ENCODE measurements at places on chromosomes 12 and 14. TPM values are rescaled to one million over a fixed set of nuclear protein-coding genes. Genes with fewer than 3 reads are reported as not detected.

- no peak for DNase-seq
Observed at GRCh38 chr14:26143057-26143456, 454.8 kb downstream of the NOVA1 start.

GRCh38 chr12:52015532-52016041 lies 8.8 kb downstream of the TAMALIN start:
- DNase-seq, result no peak

The LTBP2 gene
- polyA plus RNA-seq, result 37.8 TPM

GRCh38 chr14:76328457-76329137 lies 47.3 kb upstream of the ESRRB start:
- DNase-seq, result no peak

The NEUROD4 gene
- polyA plus RNA-seq, result not detected

DNA sequence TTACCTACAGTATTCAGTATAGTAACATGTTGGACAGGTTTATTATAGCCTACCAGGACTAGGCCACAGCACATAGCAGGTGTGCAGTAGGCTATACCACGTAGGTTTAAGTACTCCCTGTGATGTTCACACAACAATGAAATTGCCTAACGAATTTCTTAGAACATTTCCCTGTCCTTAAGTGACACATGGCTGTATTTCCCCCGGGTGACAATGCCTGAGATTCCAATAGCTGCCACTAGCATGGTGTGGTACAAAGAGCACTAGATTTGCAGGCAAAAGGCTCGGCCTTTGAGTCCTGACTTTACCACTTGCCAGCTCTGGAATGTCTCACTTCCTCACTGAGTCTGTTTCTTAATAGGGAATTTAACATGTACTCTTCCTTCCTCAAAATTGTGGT lies 19.7 kb downstream of the PTPN21 start:
- DNase-seq, result no peak

The SALL2 gene
- 32.7 TPM for polyA plus RNA-seq

DNA sequence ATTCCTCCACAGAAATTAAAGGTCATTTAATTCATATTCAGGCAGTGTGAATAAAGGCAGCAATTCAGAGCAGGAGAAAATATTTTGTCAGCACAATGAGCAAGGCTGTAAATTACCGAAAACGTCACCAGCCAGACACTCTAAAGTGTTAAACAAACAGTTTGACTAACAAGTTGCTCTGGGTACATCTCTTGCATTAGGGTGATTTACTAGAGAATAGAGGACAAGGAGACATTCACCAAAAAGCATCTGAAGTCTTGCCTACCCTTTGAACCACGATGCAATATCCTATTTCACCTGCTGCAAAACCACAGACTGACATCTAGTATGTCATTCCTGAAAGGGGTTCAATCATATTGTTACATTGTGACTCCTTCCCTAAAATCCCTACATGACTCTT lies 27.1 kb upstream of the GPHB5 start:
- DNase-seq, result no peak

The DDN gene
- 0.04 TPM for polyA plus RNA-seq

The SMOC1 gene
- polyA plus RNA-seq, result 1.4 TPM

Data from ovary (tissue), 10 donors.